Amygdala (tissue), 56 donors: ENCODE measurements at places on chromosomes 5 and 9.
A peak's percentile ranks its signal among the peaks of the same experiment; 100 is the strongest.

GRCh38 chr5:87125766-87126165, 141.9 kb upstream of the RASA1 start:
- no peak for DNase-seq

- no peak for DNase-seq
Measured at GRCh38 chr5:74182603-74183002, 457.9 kb downstream of the ENC1 start.

DNA sequence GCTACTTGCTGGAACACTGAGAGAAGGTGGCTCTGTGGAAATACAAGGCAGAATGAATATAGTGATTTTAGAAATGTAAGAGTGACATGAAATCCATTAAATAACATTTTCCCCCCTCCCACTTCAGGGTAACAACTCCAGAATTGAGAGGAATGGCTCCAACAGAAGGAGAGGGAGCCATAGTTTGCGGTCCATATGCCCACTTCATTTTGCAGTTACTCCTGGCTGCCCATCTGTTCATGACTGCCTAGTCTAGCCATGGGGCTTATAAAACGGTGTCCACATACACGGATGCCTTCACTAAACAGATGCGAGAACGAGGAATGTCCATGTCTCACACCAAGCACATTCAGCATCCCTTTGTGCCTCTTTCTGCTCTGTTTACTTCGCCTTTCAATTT, 186.7 kb downstream of the TMEM38B start:
- DNase-seq: no peak

DNA sequence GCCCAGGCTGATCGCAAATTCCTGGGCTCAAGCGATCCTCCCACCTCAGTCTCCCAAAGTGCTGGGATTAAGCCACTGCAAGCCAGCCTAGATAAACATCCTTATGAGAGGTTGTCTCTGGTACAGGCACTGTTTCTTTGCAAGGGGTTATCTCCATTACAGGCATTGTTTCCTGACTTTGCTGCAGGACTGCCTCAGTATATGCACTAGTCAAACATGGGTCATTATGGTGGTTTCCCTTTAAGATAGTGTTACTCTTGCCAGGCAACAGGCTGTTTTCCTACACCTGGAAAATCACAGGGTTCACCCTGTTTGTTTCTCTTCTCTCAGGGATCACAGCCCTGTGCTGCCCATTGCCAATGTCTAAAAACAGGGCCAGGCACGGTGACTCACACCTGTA, 7.8 kb upstream of the CLTB start:
- no peak for DNase-seq

- DNase-seq: no peak
Measured at GRCh38 chr5:104344809-104345208, 782.2 kb upstream of the NUDT12 start.

GRCh38 chr5:58076483-58077257, 383.2 kb downstream of the PLK2 start:
- DNase-seq: no peak

DNA sequence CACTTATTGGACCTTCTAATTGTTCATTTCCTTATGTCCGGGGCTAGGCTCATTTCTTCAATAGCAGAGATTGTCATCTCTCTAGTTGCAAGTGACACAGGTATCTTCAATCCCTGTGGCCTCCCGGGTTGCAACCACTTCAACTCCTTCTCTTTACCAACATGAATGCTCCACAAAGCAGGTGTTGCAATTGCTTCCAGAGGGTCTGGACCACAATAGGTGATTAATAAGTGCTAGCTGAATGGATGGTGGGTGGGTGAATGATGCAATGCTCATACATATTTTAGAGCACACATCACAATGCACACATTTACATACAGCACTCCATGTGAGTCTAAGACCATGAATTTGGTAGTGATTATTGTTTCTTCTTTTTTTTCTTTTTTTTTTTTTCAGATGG, 2.6 kb downstream of the CEMIP2 start:
- no peak for DNase-seq

DNA sequence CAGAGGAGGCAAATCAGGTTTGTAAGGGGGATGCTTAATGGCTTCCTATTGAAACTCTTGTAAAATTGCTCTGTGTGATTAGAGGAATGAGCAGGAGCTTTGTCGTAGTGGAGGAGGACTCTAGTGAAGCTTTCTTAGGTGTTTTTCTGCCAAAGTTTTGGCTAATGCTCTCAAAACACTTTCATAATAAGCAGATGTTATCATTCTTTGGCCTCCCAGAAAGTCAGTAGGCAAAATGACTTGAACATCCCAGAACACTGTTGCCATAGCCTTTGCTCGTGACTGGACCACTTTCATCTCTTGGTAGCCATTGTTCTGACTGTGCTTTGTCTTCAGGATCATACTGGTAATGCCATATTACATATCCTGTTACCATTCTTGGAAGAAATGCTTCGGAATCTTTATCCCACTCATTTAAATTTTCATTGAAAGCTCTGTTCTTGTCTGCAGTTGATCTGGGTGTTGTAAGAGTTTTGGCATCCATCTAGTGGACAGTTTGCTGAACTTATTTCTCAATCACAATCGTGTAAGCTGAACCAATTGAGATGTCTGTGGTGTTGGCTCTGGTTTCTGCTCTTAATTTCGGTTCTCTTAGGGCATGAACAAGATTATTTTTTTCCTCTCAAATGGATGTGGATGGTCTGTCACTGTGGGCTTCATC, 187.6 kb downstream of the COMMD10 start:
- no peak for DNase-seq

- DNase-seq: no peak
Measured at GRCh38 chr9:26685818-26686217, 206.8 kb downstream of the CAAP1 start.

- no peak for DNase-seq
Measured at GRCh38 chr5:142391058-142391845, 66.4 kb upstream of the SPRY4 start.

- DNase-seq: no peak
Measured at GRCh38 chr9:20658677-20659473, 25.2 kb upstream of the FOCAD start.

DNA sequence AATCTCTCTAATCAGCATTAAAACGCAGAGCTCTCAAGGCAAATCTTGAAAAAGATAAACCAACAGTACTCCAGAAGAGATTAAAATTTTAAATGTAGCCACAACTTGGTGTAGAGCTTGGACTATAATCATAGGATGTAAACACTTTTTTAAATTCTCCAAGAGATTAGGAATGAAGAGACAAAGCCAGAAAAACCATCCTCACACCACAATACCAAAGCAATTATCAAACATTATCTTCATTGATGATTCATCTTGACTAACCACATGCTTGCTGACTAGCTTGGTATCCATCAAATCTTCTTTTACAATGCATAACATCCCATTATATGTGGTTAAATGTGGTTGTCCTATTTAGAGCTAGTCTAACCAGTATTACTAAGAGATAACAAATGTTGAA, 815.1 kb downstream of the TLE1 start:
- DNase-seq: no peak

DNA sequence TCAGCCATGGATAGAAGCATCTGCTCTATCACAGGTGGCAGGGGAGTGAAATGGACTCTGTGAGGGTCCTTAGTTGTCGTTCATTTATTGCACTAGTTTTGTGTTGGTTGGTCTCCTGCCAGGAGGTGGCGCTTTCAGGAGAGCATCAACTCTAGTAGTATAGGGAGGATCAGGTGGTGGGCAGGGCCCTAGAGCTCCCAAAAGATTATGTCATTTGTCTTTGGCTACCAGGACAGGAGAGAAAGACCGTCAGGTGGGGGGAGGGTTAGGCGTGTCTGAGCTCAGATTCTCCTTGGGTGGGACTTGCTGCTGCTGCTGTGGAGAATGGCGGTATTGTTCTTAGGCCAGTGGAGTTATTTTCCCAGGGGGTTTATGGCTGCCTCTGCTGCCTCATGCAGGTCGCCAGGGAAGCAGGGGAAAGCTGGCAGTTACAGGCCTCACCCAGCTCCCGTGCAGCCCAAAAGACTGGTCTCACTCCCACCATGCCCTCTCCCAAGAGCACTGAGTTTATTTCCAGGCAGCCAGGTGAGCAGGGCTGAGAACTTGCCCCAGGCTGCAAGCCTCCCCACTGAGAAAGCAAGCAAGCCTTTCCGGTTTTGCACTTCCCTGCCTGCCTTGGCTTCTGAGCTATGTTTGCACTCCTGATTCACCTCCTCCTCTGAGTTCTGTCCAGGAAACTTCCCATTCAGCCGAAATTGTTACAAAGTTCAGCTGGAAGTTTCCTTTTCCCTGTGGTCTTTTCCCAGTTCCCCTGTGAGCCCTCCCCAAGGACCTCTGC, 317.3 kb downstream of the TAF11L14 start:
- no peak for DNase-seq

- no peak for DNase-seq
Measured at GRCh38 chr5:33312571-33313549, 127.9 kb upstream of the TARS1 start.

DNA sequence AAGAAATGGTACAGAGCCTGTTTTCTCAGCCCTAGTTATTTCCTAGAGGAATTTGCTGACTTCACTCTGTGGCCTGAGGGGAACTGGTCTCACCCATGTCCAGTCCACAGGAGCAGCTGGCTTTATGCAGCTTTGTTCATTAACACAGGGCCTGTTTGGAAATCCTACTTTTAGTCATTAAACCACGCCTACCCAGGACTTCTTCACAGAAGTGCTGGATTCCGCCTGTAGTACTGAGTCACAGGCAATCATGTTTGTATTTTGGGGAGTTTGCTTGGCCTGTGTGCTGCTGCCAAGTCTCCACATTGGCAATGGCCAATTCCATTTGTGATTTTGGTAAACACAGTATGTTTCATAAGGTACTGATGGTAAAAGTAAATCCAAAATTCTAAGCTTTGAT, 52.8 kb downstream of the CTNND2 start:
- no peak for DNase-seq

GRCh38 chr5:163635631-163636030, 130.2 kb downstream of the MAT2B start:
- DNase-seq: no peak

DNA sequence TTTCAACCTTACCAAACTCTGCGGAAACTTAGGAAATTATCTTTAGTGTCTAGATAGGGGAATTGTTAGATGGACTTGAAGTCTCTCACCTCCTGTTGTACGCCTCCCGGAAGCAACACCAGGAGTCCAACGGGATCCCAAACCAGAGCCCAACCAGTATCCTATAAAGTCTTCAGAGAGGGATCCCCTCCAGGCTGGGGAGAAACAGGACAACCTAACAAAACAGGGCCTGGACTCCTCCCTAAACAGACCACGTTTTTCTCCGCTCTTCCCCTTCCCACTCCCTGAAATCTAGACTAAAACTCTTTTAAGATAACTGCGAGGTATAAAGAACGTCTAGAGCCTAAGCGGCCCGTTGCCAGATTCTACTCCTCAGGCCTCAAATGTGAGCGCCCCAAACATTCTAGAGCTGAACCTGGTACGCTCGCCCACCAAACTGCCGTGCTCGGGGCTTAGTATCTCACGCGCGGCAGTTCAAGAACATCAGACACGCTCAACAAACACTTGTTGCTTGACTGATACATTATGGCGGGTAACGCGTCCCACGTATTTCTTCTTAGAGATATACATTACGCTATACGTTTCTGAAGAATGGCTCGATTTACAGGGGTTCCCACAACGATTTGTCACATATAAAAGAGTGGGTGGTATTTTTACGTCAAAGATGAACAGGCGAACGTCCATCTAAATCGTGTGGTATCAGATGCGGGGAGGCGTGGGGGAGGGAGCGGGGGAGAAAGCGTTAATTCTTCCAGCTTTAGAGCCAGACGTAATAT, 663 bp upstream of the SMIM27 start:
- DNase-seq: peak; percentile 19

- no peak for DNase-seq
Measured at GRCh38 chr5:119255571-119256356, 100.1 kb upstream of the TNFAIP8 start.

- DNase-seq: no peak
Measured at GRCh38 chr5:26439121-26439520, 599.3 kb downstream of the CDH9 start.

DNA sequence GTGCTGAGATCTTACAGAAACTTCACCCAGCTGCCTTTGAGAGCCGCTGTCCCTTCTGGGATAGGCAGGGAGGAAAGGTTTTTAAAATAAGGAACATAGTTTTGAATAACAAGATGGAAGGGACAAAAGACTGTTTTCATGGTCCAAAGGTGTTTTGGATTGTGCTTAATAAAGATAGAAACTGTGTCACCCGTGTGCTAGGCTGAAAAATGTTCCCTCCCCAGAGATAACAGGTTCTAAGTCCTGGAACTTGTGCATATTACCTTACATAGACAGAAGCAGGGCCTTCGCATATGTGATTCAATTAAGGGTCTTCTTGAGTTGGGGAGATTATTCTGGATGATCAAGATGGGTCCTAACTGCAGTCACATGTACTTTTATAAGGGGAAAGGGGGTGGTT, 1.9 kb upstream of the CEMIP2 start:
- no peak for DNase-seq

DNA sequence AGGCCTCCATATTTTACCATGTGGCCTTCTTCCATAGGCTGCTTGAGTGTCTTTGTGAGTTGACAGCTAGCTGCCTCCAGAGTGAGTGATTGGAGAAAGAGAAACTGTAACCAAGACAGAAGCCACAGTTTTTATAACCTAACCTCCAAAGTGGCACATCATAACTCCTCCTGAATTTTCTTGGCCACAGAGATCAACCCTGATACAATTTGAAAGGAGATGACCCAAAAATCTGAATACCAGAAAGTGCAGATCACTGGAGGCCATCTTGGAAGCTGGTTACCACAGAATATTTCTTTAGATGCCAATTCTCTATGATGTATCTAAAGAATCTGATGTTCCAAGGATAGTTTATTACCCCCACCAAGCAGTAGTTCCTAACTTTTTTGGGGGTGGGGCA, 254.3 kb upstream of the PDE4D start:
- no peak for DNase-seq

DNA sequence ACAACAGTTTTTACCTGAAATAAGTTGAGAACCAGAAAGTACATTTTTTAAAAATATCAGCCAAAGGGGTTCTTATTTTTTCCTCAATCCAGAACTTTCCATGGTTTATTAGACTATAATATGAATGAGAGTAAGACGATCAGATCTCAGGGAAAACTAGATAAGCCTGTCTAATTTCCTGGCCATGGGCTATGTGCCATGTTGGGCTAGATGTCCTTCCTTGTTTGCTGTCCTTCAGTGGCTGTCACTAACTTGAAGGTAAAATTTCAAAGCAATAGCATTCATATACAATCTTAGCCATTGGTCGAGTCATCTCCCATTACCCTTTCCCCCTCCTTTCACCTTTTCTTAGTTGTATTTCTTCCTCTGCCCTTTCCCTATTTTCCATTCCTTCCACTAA, 179.5 kb upstream of the PPP1R2B start:
- DNase-seq: no peak
